ENCODE measurements at places on chromosomes 3 and 15. TPM values are rescaled to one million over a fixed set of nuclear protein-coding genes. Genes with fewer than 3 reads are reported as not detected.
A peak's percentile ranks its signal among the peaks of the same experiment; 100 is the strongest.

- no peak overlapping the region for H3K4me3 ChIP-seq
- no peak overlapping the region for H3K27ac ChIP-seq
- peak; percentile 36 for DNase-seq
- H3K27me3 ChIP-seq: no peaks in the 10 kb centered on the region
Measured at GRCh38 chr15:47516558-47516957, 200.7 kb upstream of the SEMA6D start.

- H3K27me3 ChIP-seq: peaks cover 8% of the 10 kb centered on the region
- no peaks in the 10 kb centered on the region for H3K36me3 ChIP-seq
- peak; percentile 77 for DNase-seq
- H3K4me3 ChIP-seq: no peak overlapping the region
- peaks cover 37% of the 10 kb centered on the region for H3K4me1 ChIP-seq
Measured at GRCh38 chr3:194269610-194270145, 81.5 kb downstream of the CPN2 start.

DNA sequence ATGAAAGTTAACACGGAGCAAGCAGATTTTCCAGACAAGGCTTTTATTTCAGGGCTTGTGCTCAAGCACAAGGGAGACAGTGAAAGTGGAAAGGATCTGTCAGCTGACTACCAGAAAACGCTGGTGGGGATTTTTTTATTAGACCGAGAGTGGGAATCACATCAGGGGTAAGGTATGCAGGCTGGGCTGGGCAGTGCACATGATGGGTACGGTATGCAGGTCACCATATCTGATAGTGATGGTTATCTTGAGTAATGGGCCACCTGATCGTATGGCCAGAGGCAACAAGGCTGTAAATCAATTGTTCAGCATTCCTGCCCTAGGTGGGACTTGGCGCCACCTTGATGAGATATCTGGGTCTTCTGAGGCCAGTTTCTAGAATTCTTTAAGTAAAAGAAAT is 36.9 kb upstream of the PIAS1 start:
- no peaks in the 10 kb centered on the region for H3K36me3 ChIP-seq
- H3K4me3 ChIP-seq: no peak overlapping the region
- no peaks in the 10 kb centered on the region for H3K4me1 ChIP-seq
- no peak for DNase-seq
- peaks cover 8% of the 10 kb centered on the region for H3K27me3 ChIP-seq

- DNase-seq: no peak
- no peaks in the 10 kb centered on the region for H3K36me3 ChIP-seq
- no peaks in the 10 kb centered on the region for H3K4me1 ChIP-seq
- H3K27me3 ChIP-seq: no peaks in the 10 kb centered on the region
- H3K4me3 ChIP-seq: no peak overlapping the region
- no peak overlapping the region for H3K27ac ChIP-seq
Measured at GRCh38 chr15:27850981-27851857, 247.9 kb downstream of the OCA2 start.

DNA sequence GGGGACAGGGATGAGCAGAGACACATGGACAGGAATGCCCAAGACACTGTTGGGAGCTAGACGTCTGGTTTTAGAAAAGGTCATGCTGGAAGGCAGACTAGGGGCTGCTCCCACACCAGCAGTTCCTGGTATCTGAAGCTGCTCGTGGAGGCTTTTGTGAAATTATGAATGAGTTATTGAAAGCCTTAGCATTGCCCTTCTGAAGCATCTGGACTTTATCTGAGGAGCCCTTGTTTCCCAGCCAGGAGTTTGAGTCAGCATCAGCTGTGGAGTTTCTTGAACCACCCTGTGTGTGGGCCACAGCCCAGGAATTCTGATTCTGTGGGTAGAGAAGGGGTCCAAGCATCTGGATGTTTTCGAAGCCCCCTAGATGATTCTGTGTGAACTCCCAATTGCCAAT is 258.7 kb downstream of the SLCO3A1 start:
- H3K27me3 ChIP-seq: no peaks in the 10 kb centered on the region
- peak; percentile 33 for DNase-seq
- no peak overlapping the region for H3K4me3 ChIP-seq
- no peaks in the 10 kb centered on the region for H3K4me1 ChIP-seq

Gene TMEM40
- total RNA-seq: 2.0 TPM

Gene GP5
- not detected for total RNA-seq

Gene TM4SF4
- total RNA-seq: not detected

Gene CRELD1
- total RNA-seq: 18.8 TPM
